ENCODE measurements at places on chromosomes 16 and 17.

DNA sequence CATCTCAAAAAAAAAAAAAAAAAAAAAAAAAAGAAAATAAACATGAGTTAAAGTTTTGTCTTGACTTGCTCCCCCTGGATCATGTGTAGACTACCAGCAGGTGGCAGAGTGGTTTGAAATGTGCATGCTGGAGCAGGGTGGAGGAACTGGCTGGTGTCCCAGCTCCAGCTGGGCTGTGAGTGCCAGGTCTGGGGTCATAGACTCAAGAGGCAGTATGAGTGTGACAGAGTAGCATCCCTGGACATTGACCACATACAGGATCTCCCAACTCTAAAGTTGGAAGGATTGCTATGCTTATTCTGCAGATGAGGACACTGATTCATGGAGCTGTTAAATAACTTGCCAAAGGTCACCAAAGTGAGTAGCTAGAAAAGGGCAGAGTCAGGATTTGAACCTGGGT lies 198.0 kb upstream of the MPHOSPH6 start:
- peak; percentile 46 for DNase-seq
- H3K36me3 ChIP-seq: no peaks in the 10 kb centered on the region
- H3K27me3 ChIP-seq: no peaks in the 10 kb centered on the region

DNA sequence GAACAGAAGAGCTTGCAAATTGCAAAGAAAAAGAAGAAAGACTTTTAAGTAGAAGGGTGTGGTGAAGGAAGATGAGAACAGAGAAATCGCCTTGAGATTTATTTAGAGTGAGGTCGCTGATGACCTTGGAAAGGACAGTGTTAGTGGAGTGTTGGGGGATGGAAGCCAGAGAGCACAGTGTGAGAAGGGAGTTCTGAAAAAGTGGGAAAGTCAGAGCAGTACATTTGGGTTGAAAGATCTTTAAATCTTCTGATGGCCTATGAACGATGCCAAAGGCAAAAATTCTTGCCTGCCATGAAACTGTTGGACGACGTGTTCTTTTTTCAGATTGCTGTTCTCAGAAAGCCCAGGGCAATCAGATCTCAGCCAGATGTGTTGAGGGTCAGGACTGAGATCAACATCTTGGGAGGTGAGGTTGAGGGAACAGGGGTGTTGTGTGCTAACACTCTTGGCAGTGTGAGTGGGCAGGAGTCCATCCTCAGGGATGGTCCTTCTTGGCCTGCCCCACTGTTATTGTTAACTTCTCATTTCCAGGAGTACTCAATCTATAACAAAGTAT lies 330.1 kb downstream of the MAP2K6 start:
- H3K4me1 ChIP-seq: no peaks in the 10 kb centered on the region
- no peak for DNase-seq
- H3K4me3 ChIP-seq: no peak overlapping the region
- H3K27me3 ChIP-seq: no peaks in the 10 kb centered on the region

GRCh38 chr16:76389126-76389525 lies 111.9 kb downstream of the CNTNAP4 start:
- H3K27ac ChIP-seq: no peak overlapping the region
- peaks cover 5% of the 10 kb centered on the region for H3K36me3 ChIP-seq
- 0 out of 2 replicates have a peak, but pooled peaks cover 3% of the 10 kb centered on the region for H3K4me1 ChIP-seq
- H3K4me3 ChIP-seq: no peak overlapping the region
- DNase-seq: no peak

DNA sequence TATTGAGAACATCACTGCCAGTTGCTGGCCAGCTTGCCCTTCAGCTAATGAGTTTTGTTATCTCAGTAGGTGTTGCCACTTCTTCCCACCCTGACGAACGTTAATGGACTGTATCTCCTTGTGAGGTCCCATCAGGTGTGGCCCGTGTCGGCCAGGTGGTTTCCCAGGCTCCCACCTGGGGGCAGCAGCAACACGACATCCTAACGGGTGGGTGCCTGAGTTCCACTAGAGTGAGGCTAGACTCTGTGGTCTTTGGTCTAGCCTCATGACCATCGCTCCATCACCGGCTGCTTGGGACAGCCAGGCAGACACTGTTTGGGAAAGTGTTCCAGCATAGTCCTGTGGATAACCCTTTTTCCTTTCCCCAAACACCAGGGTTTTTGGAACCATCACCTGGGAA lies 45.6 kb upstream of the LCMT1 start:
- peak; percentile 52 for DNase-seq
- H3K27ac ChIP-seq: no peak overlapping the region
- H3K4me3 ChIP-seq: peak overlapping the region; percentile 64

DNA sequence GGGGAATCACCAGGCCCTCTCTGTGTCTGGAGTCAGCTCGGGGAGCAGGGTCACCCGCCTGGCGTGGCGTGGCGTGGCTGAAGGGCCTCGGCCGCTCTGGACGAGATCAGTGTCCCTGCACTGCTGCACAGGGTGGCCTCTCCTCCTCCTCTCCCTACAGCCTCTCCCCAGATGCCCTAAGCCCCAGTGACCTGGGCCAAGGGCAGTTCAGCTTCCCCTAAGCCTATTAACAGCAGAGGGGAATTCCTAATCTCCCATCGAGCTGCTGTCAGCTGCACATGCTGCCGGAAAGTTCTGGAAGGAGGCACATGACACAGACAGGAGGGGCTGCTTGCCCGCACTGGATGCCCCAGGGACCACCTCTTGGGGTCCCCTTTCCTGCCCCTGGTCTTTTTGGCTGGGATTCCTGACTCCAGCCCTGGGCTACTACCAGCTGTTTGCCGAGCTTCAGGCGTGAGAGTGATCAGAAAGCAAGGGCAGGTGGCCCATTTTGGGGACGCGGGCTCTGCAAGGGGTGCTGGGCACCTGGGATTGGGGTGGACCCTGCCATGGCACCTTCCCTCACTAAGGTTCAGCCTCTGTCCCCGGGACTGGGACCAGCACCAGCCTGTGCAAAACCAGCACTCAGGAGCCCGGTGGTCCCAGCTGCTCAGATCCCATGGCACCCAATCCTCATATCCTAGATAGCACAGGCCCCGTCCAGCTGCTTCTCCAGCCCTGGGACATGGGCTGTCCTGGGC lies 794 bp downstream of the PDE6G start:
- no peak overlapping the region for H3K4me3 ChIP-seq
- no peaks in the 10 kb centered on the region for H3K36me3 ChIP-seq
- DNase-seq: no peak
- peaks cover 2% of the 10 kb centered on the region for H3K27me3 ChIP-seq
- H3K4me1 ChIP-seq: peaks cover 17% of the 10 kb centered on the region

DNA sequence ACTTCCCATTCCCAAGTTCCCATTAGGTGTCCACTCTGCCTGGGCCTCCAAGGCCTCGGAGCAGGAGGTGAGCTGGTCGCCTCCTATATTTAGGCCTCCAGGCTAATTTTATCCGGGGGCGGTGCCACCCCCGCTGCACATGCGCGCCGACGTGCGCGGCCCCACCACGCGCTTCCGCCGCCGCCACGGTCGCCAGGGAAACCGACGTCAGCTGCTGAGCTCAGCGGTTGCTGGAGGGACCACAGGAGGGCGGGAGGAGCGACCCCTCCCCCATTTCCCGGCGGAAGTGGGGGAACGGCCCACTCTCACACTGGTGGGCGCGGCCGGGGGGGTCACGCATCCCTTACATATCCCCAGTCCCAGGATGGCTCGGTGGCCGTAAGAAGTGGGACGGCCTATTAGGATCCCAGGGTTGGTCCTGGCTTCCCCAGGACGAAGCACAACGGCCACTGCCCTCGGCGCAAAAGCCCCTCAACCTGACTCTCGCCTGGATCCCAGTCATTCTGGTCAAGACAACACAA lies 1.0 kb downstream of the PER1 start:
- DNase-seq: peak; percentile 81
- peaks cover 22% of the 10 kb centered on the region for H3K36me3 ChIP-seq
- H3K27me3 ChIP-seq: peaks cover 3% of the 10 kb centered on the region
- peaks cover 14% of the 10 kb centered on the region for H3K4me1 ChIP-seq

DNA sequence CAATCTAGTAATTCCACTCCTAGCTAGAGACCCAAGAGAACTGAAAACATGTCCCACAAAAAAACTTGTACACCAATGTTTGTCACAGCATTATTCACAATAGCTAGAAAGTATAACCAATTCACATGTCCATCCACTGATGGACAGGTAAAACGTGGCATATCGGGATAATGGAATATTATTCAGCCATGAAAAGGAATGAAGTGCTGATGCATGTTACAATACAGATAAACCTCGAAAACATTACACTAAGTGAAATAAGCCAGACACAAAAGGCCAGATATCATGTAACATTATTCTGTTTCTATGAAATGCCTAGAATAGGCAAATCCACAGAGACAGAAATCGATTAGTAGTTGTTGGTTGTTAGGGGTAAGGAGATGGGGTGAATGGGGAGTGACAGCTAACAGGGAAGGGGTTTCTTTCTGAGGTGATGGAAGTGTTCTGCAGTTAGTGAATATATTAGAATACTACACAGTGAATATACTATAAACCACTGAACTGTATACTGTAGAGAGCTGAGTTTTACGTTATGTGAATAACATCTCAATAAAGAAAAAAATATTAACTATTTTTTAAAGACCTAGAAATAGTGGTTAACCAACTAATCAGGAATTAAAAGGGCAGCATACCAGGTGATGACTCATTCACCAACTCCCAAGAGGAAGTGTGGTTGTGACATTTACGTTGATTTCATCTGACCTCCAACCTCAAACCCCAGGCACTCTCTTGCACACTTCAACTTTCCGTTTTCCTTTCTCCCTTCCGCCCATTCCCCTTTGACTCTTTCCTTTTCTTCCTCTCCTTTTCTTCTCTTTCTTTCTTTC lies 48.6 kb downstream of the GAS7 start:
- no peak overlapping the region for H3K4me3 ChIP-seq
- no peaks in the 10 kb centered on the region for H3K36me3 ChIP-seq
- H3K4me1 ChIP-seq: no peaks in the 10 kb centered on the region
- H3K27ac ChIP-seq: no peak overlapping the region

DNA sequence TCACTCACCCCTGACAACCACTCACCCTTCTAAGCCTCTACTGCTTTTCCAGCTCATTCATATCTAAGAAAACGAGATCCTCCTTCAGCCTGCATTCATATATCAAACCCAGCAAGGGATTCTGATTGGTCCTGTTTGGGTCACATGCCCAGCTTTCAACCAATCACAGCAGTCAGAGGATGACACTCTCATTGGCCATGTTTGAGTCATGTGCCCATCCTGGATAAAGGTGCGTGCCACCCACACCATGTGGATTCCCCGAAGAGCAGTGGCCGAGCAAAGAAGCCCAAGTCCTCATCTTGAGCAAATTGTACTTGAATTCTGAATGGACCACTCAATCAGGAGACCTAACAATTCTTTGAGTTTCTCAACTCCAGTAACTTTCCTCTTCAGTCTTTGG lies 45.0 kb downstream of the SCNN1G start:
- peaks cover 3% of the 10 kb centered on the region for H3K27me3 ChIP-seq
- H3K4me1 ChIP-seq: peaks cover 11% of the 10 kb centered on the region
- no peak overlapping the region for H3K27ac ChIP-seq

GRCh38 chr17:10286324-10286723 lies 86.5 kb downstream of the MYH13 start:
- no peaks in the 10 kb centered on the region for H3K4me1 ChIP-seq
- no peak overlapping the region for H3K4me3 ChIP-seq
- no peak overlapping the region for H3K27ac ChIP-seq

- H3K36me3 ChIP-seq: no peaks in the 10 kb centered on the region
- H3K27me3 ChIP-seq: no peaks in the 10 kb centered on the region
- no peak overlapping the region for H3K27ac ChIP-seq
- H3K4me3 ChIP-seq: no peak overlapping the region
- peaks cover 42% of the 10 kb centered on the region for H3K4me1 ChIP-seq
- DNase-seq: no peak
These were observed 36.0 kb upstream of the MLKL start for GRCh38 chr16:74736531-74737157.

GRCh38 chr17:28357061-28357900 lies at the start of gene POLDIP2:
Gene POLDIP2 (minus strand): TSS chr17:28357527. CDS start chr17:28357448, 79 bp downstream.
- DNase-seq: peak; percentile 95
- H3K27me3 ChIP-seq: no peaks in the 10 kb centered on the region
- peaks cover 45% of the 10 kb centered on the region for H3K36me3 ChIP-seq
- H3K4me3 ChIP-seq: peak within 1 kb of the TSS; percentile 91
- peaks cover 13% of the 10 kb centered on the region for H3K4me1 ChIP-seq

GRCh38 chr16:8887952-8888560 lies 5.9 kb downstream of the LITAFD start:
- peaks cover 29% of the 10 kb centered on the region for H3K36me3 ChIP-seq
- no peak overlapping the region for H3K4me3 ChIP-seq
- H3K4me1 ChIP-seq: peaks cover 15% of the 10 kb centered on the region
- DNase-seq: no peak

GRCh38 chr17:78176548-78177025 lies 8.2 kb downstream of the SYNGR2 start:
- H3K27me3 ChIP-seq: no peaks in the 10 kb centered on the region
- peak; percentile 82 for DNase-seq
- no peak overlapping the region for H3K27ac ChIP-seq
- H3K4me1 ChIP-seq: peaks cover 42% of the 10 kb centered on the region

DNA sequence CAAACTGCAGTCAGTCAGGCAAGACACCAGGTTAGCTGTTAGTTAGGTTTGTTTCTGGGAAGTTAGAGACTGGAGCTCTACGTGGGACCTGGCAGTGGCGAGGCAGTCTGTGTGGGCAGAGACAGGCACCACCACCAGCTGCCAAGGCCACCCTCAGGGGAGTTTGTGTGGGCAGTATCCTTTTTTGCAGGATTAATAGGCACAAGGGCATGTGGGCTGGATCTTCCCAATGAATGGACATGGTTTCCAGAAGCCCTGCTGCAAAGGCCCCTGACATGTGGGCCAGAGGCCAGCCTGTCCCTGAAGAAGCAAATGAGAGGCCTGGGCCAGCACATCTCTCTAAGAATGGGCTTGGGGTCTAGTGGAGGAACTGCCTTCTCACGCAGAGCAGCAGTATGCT lies 19.2 kb upstream of the SREBF1 start:
- H3K27ac ChIP-seq: no peak overlapping the region
- H3K36me3 ChIP-seq: no peaks in the 10 kb centered on the region

DNA sequence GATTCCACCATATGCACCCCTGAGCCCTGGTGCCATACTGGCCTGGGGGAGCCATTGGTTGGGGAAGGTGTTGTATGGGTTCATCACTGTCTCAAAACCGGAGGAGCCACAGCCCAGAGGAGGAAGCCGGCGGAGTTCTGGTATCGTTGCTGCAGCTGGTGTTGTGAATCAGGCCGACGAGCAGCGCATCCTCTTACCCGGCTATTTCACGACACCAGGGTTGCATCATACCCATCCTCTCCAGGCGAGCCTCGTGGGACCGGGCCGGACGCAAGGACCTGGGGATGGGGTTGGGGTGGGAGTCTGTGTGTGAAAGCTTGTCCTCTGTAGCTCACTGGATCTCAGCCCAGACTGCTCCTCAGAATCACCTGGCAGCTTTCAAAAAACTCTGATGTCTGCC lies 6.6 kb upstream of the SLC12A3 start:
- no peak for DNase-seq
- H3K27ac ChIP-seq: no peak overlapping the region
- H3K4me3 ChIP-seq: no peak overlapping the region
- H3K27me3 ChIP-seq: no peaks in the 10 kb centered on the region
- no peaks in the 10 kb centered on the region for H3K36me3 ChIP-seq
- H3K4me1 ChIP-seq: peaks cover 6% of the 10 kb centered on the region

DNA sequence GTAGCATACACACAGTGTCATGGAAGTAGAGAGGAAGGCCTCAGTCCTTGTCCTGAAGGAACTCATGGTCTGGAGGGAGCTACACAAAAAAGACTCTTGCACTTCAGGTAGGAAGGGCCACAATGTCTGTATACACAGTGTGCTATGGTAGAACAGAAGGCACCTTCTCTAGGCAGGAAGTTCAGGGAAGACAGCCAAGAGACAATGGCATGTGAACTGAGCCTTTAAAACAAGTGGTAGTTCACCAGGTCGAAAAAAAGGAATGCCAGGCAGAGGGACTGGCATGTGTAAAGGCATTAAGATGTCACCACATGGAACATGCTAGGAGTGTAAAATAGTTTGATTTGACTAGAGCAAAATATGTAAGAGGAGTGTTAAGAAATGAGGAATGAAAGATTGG lies 9.7 kb downstream of the GNAO1 start:
- no peaks in the 10 kb centered on the region for H3K27me3 ChIP-seq
- no peak for DNase-seq
- peaks cover 29% of the 10 kb centered on the region for H3K4me1 ChIP-seq
- H3K4me3 ChIP-seq: no peak overlapping the region
